CD4-positive, alpha-beta T cell treated with Interleukin-10 for 1 hour (primary cell): ENCODE measurements at places on chromosomes 2 and 18.

- no peak for DNase-seq
These were observed 96.8 kb upstream of the CRACDL start for GRCh38 chr2:99032786-99033185.

DNA sequence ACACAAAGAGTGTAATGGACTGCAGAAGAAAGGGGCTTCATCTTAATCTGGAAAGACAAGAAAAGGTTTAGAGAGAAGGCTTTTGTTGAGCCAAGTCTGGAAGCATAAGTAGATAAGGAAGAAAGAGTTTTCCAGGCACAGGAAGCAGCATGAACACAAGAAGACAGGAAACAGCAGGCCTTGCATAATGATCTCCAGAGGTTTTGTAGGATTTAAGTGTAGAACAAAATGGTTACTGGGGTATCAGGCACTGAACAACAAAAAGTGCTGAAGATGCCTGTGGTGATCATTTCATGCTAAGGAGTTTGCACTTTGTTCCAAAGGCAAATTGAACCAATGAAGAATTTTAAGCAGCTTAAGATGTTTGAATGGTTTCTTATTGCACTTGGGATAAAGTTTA lies 281.6 kb upstream of the TANK start:
- DNase-seq: no peak

- DNase-seq: no peak
These were observed 505.4 kb downstream of the SUCLG1 start for GRCh38 chr2:83953697-83954096.

DNA sequence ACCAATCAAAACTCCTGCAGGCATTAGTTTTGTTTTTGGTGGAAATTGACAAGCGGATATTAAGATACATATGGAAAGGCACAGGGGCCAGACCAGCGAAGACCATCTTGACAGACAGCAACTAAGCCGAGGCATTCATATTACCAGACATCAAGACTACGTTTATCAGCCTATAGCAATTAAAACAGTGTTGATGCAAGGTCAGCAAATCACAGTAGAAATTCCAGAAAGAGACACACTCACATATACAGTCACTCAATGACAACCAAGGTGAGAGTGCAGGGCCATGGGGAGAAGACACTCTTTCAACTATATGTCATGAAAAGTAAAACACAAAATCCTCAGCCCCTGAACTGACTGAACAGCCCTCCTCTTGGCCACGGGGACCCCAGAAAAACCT lies 164.6 kb downstream of the TPO start:
- no peak for DNase-seq

GRCh38 chr18:10228326-10228725 lies 226.1 kb upstream of the APCDD1 start:
- DNase-seq: no peak

- DNase-seq: no peak
These were observed 272.3 kb upstream of the ZNF804A start for GRCh38 chr2:184326066-184326465.

GRCh38 chr2:216700088-216700567 lies 4.8 kb upstream of the IGFBP5 start:
- DNase-seq: no peak

GRCh38 chr2:32011485-32011960 lies 715 bp upstream of the MEMO1 start:
- no peak for DNase-seq

DNA sequence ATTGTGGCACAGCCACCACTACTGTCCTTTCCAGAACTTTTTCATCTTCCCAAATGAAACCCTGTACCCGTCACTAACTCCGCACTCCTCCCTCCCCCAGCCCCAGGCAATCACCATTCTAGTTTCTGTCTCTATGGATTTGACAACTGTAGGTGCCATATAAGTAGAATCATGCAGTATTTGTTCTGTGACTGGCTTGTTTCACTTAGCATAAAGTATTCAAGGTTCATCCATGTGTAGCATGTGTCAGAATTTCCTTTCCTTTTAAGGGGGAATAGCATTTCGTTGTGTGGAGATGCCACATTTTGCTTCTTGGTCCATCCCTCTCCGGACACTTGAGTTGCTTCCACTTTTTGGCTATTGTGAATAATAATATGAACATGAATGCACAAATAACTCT lies 842 bp upstream of the CKAP2L start:
- DNase-seq: no peak

DNA sequence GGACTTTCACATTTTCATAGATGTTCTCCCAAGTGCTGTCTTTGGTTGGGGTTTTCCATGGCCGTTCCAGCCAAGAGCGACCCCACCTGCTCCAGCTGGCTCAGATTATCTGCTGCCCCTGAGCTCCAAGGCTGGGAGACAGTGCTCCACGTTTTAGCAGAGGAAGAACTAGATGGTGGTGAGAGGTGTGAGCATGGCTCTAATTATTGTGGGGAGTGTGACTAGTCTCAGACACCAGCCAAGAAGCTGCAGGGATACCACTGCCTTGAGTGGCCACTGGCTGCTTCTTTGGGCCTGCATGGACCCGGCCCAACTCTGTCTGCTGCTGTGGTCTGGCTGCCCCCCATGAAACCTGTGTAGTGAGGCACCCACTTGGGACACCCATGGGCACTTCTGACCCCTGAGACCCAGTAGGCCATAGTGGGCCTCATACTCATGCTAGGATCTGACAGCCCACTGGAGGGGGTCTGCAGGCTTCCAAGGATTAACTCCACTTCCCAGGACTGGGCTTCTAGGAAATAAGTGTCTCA lies 2.8 kb upstream of the NCL start:
- DNase-seq: no peak

DNA sequence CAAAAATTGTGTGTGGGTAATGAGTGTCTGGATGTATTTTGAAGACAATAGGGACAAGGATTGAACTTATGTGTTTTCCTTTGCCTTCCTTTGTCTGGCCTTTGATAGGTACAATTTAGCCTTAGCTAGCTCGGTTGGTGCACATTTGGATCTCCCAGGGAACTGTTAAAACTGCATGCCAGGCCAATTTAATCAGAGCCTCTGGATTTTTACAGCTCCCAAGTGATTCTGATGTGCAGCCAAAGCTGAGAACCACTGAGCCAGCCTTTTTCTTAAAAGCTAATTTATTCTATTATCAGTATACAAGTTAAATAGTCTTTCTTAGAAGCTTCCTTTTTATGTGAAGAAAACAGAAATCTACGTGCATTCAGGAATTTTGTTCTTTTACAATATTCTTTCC lies 25.0 kb downstream of the PLEK start:
- no peak for DNase-seq

GRCh38 chr2:186009341-186009740 lies 270.7 kb downstream of the FSIP2 start:
- DNase-seq: no peak

DNA sequence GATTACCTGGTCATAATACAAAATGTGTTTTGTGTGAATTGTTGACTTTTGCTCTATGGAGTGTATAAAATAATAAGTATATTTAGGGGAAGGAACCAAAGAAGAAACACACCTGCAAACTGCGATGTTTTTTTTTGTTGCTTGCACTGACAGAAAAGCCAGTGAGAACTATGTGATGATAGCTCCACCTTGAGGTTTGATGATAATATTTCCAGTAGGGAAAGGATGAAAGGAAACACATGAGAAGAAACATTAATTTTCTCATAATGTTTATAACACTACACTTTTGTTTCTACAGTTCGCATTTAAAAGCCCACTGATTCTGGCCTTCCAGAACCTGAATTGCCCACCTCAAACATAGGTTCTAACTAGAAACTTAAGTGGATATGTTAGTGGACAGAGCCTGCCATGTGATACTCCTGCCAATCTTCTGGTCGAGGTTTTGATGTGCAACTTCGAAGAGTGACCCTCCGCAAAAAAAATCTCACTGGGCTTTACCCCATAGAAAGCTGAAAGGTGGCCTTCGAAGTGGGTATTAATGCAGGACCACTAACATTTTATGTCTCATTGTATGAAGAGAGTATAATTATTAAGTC lies 476.4 kb upstream of the SPHKAP start:
- DNase-seq: no peak

- DNase-seq: no peak
These were observed 111.3 kb upstream of the TLK1 start for GRCh38 chr2:171271971-171272436.

GRCh38 chr2:25312958-25313710 lies 28.6 kb downstream of the DNMT3A start:
- DNase-seq: peak; percentile 37

DNA sequence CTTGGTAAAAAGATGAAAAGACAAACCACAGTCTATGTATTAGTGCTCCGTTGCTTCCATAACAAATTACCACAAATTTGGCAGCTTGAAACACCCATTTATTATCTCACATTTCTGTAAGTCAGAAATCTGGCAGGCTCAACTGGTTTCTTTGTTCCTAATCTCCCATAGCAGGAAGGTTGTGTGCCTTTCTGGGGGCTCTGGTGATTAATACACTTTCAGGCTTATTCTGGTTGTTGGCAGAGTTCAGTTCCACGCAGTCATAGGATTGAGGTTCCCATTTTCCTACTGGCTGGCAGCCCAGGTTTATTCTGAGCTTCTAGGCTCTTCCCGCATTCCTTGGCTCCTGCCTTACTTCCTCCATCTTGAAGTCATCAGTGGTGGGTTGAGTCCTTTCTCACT lies 189.3 kb downstream of the ANAPC1 start:
- DNase-seq: no peak

- DNase-seq: no peak
These were observed 18.4 kb downstream of the RBKS start for GRCh38 chr2:27871802-27872201.

DNA sequence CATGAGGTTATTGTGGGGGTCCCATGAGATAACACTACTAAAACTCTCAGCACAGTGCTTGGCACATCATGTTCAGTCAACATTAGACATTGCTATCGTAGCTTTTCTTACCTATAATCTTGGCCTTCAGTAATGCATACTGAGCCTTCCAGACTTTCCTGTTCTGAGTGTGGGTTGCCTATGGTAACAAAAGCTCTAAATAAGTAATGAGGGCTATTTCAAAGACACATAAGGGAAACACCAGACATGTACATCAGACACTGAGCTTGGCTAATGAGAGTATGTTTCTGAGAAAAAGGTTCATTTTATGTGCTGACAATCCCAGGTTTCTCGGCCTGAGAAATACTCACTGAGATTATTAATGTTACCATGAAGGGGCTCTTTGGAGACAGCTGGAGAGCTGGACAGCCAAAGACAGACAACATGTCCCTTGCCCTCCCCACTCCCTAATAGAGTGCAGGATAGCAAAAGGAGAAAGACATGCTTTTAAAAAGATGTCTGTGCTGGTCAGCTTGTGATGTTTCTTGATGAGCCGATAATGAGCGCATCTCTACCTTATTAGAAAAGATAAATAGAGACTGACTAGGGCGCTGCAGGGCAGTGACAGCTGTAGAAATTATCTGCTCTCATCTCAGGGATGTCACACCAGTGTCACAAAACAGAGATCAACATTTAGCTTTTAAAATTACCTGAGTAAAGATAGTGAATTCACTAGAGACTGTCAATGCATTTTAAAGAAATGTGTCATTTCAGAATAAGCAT lies 25.4 kb downstream of the POLE4 start:
- no peak for DNase-seq

- no peak for DNase-seq
These were observed 78.0 kb downstream of the MYO3B start for GRCh38 chr2:170255971-170256370.

DNA sequence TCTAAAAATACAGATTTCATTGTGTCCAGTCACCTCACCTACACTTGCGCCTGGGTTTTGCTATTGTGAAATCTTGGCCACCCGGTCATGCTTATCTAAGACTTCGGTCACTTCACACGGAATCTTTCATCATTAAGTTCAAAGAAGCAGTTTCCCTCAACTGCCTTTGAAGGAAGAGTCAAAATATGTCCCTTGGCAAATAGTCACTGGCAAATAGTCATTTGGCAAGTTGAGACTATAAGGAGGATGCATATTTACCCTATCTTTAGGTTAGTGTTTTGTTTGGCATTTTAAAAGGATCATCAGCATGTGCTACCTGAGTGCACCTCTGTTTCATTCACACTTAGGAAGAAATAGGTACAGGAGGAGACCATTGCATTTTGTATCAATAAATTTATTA lies 95.9 kb downstream of the FEZ2 start:
- no peak for DNase-seq

DNA sequence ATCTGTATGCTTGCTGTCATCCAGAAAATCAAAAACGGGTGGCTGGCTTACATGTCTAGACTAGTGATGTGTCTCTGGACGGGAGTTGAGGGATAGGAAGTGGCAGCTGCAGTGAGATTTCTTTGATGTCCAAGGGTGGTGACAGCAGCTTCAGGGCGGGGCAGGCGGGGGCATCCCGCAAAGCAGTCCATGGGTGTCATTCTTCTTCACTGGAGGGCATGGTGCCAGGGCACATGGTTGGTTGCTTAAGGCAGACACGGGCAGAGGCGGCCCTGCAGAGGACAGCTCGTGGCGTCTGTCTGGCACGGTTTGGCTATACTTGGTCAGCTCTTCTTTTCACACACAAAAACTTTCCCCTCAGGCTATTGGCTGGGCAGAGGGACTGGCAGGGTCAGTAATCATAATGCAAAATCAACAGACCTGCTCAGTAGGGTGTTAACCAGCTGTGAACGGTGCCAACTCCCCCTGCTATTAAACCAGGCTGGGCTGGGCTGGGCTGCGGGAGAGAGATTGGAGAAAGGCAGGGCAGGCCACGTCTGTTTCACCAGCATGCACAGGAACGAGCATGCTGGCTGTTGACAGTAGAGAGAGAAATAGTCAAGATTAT lies 63.7 kb downstream of the COL4A3 start:
- DNase-seq: no peak

DNA sequence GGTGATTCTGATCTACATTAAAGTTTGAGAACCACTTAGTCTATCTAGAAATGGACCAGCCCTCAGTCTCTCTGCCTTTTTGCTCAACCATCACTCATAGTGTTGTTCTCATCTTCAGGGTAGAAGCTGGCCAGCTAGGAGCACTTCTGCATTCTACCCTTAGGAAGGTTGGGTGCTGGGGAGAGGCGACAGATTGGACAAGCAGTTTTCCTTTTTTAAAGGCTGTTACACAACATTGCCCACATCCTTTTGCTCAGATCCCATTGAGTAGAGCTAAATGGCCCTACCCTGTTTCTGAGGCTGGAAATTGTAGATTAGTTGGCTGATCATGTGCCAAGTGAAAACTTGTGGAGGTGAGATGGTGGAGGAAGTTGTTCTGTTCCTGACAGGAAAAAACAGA lies 35.6 kb downstream of the OSBPL6 start:
- no peak for DNase-seq

DNA sequence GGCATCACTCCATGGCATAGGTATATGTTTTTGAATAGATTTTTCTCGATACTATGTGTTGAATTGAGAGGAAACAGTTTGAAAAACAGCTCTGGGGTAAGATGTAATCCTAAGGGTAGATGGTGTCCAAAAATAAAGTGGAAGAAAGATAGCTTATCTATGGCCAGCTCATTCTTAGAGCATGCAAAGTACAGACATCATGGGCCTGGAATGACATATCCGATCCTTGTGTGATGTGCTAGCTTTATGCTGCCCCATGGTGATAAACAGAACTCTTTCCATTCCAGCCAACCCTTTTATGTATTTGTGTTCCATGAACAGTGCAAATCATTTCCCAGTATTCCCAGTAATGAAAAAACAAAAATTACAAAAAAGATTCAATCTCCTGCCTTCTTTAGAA lies 390.2 kb upstream of the NXPH2 start:
- DNase-seq: no peak
